Heart right ventricle (tissue), 16 donors: ENCODE measurements at places on chromosomes 5 and 9. TPM values are rescaled to one million over a fixed set of nuclear protein-coding genes. Genes with fewer than 3 reads are reported as not detected.

The SPATA31A3 gene
- total RNA-seq = not detected

The LMNB1 gene
- 1.3 TPM for total RNA-seq

DNA sequence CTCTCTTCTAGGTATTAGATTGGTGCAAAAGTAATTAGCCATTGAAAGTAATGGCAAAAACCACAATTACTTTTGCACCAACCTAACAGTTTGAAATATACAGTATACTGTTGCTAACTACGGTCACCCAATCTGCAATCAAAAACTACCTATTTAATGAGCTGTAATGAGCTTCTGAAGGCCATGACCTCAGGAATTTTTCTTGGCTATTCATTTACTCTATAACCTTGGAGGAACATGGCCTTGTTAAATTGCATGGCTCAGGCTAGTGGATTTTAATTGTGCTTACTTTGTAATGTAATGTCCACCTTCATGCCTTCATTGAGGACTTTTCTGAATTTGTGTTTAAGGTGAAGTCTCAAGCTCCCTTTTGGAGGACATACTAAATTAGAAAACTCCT is 24.7 kb downstream of the DNAH5 start:
- DNase-seq = no peak

DNA sequence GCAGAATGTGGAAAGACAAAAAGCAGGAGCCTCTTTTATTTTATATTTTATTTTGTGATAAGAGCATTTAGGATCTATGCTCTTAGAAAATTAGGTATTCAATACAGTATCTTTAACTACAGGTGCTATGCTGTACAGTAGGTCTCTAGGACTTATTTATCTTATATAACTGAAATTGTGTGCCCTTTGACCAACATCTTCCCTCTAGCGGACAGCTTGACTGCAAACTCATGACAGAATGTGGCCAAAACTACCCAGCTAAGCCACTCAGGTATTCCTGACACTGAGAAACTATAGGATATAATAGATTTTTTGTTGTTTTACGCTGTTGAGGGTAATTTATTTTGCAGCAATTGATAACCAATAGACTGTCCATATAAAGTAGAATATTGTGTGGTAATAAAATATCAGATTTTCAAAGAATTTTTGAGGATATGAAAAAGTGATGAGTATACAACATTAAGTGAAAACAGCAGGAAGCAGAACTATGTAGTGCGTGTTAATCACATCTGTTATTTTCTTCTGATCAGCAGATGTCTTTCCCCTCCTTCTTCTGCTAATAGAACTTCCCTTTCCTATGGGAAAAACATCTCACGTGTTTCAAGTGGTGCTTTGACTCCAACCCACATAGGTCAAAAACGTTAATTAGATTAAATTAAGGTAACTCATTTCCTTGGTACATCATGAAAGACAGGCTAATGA is 69.9 kb upstream of the SELENOP start:
- DNase-seq = no peak
